ENCODE measurements at places on chromosomes 1 and 21.

- peak; percentile 84 for DNase-seq
Observed at GRCh38 chr1:183148599-183148998, 37.5 kb upstream of the LAMC2 start.

GRCh38 chr1:84855168-84855567, 37.8 kb downstream of the LPAR3 start:
- no peak for DNase-seq

GRCh38 chr21:35149698-35150097, 100.6 kb upstream of the RUNX1 start:
- DNase-seq, result no peak

- DNase-seq, result no peak
Observed at GRCh38 chr1:19975423-19976193, 3.8 kb downstream of the PLA2G2A start.

GRCh38 chr1:90501281-90501680, 215.8 kb downstream of the BARHL2 start:
- peak; percentile 8 for DNase-seq

GRCh38 chr1:167312871-167313270, 92.2 kb downstream of the POU2F1 start:
- DNase-seq, result no peak

GRCh38 chr1:162327788-162328165, 48.9 kb downstream of the SPATA46 start:
- DNase-seq, result no peak

DNA sequence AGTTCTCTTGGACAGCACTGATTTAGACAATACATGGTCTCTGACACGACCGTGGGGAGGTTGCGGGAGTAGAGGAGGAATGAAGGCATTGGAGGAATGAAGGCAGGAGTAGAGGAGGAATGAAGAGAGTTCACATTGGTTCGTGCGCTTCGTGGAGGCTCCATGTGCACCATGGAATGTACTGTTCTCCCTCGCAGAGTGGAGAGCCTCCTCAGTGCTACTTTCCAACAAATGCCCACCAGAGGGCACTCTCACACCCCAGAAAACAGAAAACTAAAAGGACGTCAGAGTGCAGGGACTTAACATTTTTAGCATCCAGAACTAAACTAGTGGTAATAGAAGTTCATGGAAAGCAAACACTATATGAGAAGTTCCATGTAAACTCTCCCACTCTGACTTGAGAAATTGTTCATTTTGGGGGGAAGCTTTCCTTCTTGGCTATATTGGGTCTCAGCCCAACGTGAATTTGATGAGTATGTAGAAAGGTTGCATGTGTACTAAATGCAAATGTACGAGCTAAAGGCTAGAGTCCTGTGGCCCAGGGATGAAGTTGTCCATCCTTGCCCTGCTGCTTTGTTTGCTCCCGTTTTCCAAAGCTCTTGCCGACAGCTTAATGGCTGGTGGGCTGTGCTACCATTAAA, 211.6 kb downstream of the LMX1A start:
- DNase-seq, result peak; percentile 85

DNA sequence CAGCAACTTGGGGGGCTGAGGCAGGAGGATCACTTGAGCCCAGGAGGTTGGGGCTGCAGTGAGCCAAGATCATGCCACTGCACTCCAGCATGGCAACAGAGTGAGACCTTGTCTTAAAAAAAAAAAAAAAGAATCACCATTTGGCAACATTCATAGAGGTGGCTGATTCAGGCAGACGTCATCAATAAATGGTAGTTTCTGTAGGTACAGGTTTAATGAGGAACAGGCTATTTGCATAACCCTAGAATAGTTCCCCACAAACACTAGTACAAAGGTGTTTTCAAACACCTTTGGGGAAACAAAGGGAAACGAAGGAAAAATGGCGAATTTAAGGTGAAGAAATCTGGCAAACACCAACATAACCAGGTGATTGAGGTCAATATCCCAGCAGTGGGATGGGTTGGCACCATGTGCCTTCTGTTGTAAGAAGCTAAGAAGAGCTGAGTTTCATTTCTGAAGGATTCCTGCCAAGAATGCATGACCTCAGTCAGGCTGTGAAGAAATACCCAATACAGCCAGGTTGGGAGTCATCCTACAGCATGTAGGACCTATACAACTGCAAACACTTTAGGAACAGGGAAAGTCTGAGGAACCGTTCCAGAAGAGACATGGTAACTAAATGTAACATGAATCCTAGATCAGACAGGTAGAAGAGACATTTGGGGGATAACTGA, 5.6 kb downstream of the LPAR3 start:
- DNase-seq, result no peak

DNA sequence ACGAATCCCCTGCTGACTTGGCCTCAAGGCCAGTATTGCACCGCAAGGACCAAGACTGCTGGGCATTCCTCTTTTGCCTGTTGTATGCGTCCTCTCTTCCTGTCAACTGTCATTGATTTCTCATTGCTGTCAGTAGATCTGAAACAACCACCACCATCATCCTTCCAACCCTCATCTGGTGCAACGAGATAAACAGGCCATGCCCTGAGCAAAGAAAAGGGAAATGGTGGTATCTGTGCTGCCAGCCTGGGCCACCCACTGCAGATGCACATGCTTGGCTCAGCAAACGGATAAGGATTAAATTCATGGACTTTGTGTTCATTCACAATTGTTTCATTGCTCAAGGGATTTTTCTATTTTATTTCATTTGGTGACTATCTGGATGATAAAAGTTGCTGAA, 13.6 kb downstream of the OXCT2 start:
- no peak for DNase-seq

DNA sequence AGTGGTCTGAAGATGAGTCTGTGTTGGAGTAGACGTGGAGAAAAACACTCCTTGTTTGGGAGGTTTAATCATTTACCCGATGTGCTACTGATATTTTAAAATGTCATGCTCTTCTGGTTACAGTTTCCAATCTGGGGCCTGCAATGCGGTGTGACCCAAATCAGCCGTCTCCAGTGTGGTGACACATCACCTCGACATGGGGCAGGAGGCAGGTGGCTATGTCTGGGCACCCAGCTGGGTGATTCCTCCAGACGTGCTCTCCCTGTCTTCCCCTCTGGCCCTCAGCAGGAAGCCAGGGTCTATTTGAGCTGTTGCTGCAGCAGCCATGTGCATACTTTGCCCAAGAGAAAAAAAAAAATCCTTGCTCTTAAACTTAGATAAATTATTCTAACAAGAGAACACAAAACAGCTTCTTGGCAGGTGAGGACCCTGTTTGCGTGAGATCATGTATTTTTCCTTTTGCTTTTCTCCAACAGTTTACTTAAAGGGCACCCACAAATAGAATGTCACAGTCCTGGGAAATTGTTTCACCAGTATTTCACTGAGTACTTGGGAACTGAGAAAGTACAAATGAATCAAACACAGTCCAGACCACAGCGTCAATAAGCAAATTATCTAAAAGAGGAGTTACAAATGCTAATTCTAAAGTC, 38.9 kb upstream of the MAP10 start:
- peak; percentile 44 for DNase-seq

DNA sequence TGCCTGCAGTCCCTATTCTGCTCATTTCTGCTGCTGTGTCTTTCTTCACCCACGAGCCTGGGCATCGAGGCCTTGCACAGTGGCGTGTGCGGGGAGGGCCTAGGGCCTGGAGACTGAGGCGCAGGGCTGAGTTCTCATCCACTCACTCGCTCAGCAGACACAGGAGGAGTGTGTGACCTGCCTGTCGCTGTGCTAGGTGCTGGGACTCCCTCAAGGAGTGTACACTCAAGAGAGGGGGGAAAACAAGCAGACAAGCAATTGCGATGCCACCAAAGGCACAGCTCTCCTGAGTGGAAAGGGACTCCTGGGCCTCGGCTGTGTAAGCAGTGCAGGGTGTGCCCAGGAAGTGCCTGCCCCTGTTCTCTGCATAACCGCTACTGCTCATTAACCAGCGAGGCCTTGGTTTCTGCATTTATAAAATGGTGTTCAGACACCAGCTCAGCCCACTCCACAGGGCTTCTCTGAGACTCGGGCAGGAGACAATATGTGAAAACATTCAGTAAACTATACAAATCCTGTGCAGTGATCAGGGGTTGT, 4.2 kb downstream of the RD3 start:
- DNase-seq, result no peak

GRCh38 chr21:15080526-15080925, 15.7 kb upstream of the NRIP1 start:
- DNase-seq, result no peak

GRCh38 chr1:195637539-195637938, 970.7 kb downstream of the KCNT2 start:
- peak; percentile 83 for DNase-seq

All from NCI-H69 (cell line).